Stimulated activated CD4-positive, alpha-beta T cell treated with anti-CD3 and anti-CD28 coated beads, TNF-alpha, amount 100 ng/mL, for 48 hours (primary cell): ENCODE measurements at places on chromosomes 4 and X.

DNA sequence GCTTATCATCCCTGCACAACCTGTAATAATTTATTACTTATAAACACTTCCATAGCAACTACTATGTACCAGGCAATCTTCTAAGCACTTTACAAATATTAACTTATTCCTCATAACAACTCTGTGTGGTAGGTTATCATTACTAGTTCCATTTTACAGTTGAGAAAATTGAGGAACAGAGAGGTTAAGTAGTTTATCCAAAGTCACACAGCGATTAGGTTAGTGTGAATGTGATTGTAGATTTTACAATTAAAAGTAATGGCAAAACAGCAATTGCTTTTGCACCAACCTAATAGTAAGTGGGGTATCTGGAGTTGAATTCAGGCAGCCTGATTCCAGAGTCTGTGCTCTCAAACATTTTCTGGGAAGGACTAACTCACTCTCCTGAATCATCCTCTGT, 348.9 kb downstream of the NKX6-1 start:
- DNase-seq, result no peak

DNA sequence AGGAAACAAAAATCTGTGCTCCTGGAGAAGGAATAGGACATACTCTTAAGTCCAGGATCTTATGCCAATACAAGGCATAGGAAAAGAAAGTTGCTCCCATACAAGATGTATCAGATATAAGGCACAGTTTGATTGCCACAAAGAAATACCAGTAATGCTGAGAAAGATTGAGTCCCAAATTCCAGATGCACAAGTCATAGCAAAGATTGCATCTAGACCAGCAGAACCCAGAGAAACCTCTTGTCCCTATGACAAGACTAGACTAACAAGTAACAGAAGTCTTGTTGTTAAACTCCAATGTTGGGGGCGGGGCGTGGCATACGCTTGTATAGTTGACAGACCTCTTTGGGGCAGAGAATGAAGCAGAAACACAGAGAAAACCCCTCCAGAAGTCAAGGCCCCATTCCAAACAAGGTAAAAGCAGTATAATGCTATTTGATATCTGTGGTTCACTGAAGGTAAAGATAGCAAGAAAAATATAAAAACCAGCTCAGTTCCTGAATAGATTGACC, 671.5 kb upstream of the GRIA3 start:
- DNase-seq, result no peak

GRCh38 chr4:55721651-55722050, 85.6 kb upstream of the NMU start:
- DNase-seq, result no peak

- no peak for DNase-seq
Measured at GRCh38 chr4:173217727-173218126, 49.1 kb downstream of the GALNT7 start.

- DNase-seq, result no peak
Measured at GRCh38 chrX:139179592-139179991, 350.9 kb upstream of the F9 start.

- no peak for DNase-seq
Measured at GRCh38 chr4:52098618-52099017, 47.5 kb downstream of the SPATA18 start.

- no peak for DNase-seq
Measured at GRCh38 chrX:9356846-9357245, 108.0 kb upstream of the TBL1X start.

DNA sequence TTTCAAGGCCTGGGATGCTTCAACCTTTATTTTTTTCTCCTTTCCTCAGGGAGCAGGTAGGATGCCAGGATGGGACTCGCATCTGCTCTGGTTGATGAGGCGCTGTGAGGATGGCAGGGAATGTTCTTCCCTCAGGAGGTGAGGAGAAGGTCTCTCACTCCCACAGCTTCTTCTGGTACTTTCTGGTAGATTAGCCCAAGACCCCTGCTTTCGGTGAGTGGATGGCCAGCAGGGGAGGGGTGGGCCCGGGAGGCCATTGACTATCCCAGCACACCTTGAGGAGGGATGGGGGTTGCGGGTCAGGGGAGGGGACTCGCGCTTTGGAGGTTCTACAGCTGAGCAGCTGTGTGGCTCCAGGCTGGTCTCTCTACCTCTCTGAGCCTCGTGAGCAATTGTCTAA, 14.8 kb downstream of the CYTL1 start:
- DNase-seq, result no peak

GRCh38 chr4:44558031-44558605, 93.3 kb downstream of the YIPF7 start:
- DNase-seq, result no peak

DNA sequence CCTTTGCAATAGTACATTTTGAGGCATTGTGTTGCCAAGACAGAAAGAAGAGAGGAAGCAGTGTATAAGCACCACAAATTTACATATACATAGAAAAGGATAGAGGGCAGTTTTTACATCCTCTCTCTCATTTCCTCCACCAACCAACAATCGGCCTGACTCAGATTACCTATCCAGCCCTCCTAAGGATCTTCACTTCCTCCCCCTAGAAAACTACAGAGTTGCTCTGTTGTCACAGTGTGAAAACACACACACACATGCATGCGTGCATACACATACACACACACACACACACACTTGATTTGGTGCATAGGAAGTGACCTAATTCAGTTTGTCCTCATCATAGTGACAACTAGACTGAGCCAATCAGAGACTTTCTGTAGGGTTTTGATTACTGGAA, 98.8 kb upstream of the SPRY1 start:
- DNase-seq, result no peak

DNA sequence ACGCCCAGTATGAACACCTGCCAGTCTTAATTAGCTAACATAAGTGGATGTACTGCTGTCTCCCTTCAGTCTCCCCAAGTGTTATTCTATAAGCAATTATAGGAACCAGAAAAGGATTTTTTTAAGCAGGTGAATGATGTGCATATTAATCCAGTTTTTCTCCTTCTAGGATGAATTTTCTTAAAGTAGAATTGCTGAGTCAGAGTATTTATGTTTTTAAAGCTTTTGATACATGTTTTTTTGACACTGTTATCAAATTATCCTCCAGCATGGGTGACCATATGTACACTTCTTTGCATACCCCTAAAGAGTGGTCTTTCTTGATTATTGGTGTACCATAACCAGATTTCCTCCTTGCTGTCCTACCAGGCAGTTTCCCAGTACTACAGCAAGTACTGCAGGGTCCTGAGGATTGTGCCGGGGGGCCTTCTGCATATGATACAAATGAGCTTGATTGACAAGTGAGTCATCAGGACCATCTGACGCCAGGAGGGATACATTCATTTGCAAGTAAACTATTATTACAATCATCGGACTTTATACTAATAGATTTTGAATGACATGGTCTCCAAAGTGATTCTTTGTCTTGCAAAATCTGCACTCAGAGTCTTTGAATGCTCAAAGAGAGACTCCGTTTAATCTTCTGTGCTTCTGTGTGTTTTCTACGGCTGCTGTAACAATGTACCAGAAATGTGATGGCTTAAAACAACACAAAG, 10.7 kb upstream of the PCYT1B start:
- DNase-seq, result no peak

DNA sequence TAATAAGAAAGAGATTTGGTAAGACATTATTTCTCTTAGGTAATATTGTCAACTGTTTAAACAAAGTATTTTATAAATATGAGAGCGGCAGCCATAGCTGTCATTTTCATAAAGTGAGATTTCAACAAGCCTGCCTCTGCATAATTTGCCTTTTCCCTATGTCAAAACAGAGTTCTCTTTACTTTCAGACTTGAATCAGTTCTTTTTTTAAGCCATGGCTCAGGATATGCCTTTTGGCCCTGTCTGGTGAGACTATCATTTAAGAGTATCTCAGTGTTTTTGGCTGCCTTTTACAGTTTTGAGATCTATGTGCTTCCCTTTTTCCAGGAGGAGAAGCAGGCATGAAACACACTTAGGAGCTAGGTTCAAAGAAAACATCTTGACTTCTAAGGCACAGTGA, 7.5 kb upstream of the GUCY1A1 start:
- DNase-seq, result no peak

GRCh38 chrX:103538728-103539127, 19.4 kb upstream of the RAB40A start:
- DNase-seq, result no peak

DNA sequence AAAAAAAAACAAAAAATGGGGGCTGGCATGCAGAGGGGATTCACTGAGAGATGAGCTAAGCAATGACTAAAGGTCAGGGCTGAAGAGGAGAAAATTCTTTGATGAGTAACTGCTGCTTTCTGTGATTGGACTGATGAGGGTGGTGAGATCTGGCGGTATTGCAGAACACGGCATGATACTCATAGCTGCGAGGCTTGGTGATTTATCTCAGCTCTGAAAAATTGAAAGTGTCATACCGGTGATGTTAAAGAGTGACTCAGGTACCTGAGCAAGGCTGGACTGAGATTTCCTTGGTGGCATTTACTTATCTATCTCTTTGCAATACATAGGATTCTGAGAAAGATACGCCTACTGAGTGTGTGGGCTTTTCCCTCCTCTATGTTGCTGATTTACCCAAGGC, 204.1 kb upstream of the DDX53 start:
- no peak for DNase-seq

- DNase-seq, result no peak
Measured at GRCh38 chr4:110278127-110278526, 79.7 kb upstream of the ELOVL6 start.

GRCh38 chr4:78645853-78646757, 94.5 kb downstream of the ANXA3 start:
- DNase-seq, result no peak

DNA sequence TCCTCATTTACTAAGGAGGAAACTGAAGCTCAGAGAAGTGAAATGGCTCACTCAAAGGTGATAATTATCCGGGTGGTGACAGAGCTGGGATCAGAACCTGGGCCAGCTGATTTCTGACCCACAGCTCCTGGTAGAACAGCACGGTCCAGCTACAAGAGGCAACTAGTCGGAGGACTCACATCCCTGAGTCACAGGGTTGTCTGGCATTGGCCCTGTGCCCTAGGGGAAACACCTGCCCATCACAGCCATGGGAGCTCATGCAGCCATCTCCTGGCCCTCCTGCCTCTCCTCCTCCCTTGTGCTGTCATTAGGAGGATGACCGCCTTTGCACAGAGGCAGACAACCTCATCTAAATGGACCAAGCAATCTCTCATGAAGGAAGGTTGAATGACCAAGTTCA, 115.2 kb upstream of the TSPAN5 start:
- no peak for DNase-seq

DNA sequence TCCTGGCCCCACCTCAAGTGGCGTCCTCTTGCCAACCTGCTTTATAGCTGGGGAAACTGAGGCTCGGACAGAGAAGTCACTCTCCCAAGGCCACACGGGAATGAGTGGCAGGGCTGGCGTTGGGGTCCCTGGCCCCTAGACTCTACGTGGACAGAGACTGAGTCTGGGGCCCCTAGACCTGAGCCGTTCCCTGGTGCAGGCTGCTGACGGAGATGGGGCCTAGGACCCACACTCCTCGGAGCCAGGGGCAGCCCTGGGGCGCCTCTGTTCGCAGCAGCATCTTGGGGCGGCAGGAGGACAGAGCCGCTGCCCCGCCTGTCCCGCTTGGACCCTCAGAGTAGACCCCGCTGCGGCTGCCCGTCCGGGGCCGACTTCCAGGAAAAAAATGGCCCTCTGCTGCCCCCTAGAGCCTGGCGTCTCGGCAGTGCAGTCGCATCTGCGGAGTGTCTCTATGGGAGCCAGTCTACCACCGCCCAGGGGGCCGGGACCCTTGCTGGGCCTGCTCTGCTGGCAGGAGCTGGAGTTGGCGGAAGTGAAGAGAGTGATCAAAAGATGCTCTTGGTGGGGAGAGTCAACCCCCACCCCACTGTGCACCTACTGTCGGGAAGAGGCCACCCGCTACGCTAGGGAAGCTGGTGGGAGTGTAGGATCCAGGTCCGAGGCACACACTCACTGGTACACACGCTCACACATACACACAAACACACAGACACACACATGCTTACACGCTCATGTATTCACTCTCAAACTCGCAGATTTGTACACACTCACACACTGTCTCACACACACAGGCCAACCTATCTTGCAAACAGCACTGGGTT, 220.1 kb downstream of the AFAP1 start:
- DNase-seq, result peak; percentile 66

GRCh38 chr4:92106816-92107215, 196.9 kb upstream of the GRID2 start:
- DNase-seq, result no peak
